ENCODE measurements at places on chromosomes 7 and 10. TPM values are rescaled to one million over a fixed set of nuclear protein-coding genes. Genes with fewer than 3 reads are reported as not detected.

GRCh38 chr7:25389489-25390106 lies 161.3 kb upstream of the NPVF start:
- no peaks in the 10 kb centered on the region for H3K4me1 ChIP-seq
- no peak overlapping the region for H3K4me3 ChIP-seq
- H3K27ac ChIP-seq = no peak overlapping the region
- H3K27me3 ChIP-seq = no peaks in the 10 kb centered on the region

GRCh38 chr7:151141855-151142685 lies 25.4 kb downstream of the GBX1 start:
- H3K4me3 ChIP-seq = no peak overlapping the region
- H3K36me3 ChIP-seq = peaks cover 73% of the 10 kb centered on the region
- DNase-seq = no peak
- H3K27me3 ChIP-seq = no peaks in the 10 kb centered on the region

GRCh38 chr7:107318523-107319160 lies 149.8 kb downstream of the HBP1 start:
- no peaks in the 10 kb centered on the region for H3K27me3 ChIP-seq
- no peak for DNase-seq
- peaks cover 5% of the 10 kb centered on the region for H3K36me3 ChIP-seq
- H3K4me3 ChIP-seq = no peak overlapping the region
- H3K27ac ChIP-seq = no peak overlapping the region
- H3K4me1 ChIP-seq = no peaks in the 10 kb centered on the region

DNA sequence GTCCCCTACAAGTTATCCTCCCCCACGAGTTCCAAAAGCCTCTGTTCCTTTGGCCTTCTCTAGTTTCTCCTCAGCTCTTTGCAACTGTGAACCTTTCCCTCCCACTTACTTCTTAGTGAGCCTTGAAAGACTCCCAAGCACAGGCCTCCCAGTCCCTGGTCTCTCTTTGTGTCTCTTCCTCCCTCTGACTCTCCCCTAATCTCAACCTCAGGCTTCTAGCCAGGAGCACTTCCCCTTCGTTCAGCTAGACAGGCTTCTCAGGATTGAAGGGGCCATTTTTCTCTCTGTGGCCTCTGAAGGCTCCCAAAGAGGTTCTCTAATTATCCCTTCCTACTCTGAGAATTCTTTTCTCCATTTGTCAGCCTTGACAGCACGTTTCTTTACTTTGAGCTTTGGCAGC lies 50.2 kb upstream of the PHYHIPL start:
- H3K27me3 ChIP-seq = no peaks in the 10 kb centered on the region
- H3K4me3 ChIP-seq = no peak overlapping the region
- H3K4me1 ChIP-seq = no peaks in the 10 kb centered on the region
- no peak overlapping the region for H3K27ac ChIP-seq
- no peak for DNase-seq
- no peaks in the 10 kb centered on the region for H3K36me3 ChIP-seq

GRCh38 chr10:128043259-128044045 lies 82.8 kb downstream of the MKI67 start:
- H3K4me1 ChIP-seq = peaks cover 22% of the 10 kb centered on the region
- H3K36me3 ChIP-seq = no peaks in the 10 kb centered on the region
- H3K27me3 ChIP-seq = no peaks in the 10 kb centered on the region
- no peak overlapping the region for H3K27ac ChIP-seq
- DNase-seq = no peak

GRCh38 chr10:11895108-11895466 lies 71.9 kb downstream of the PROSER2 start:
- no peak overlapping the region for H3K27ac ChIP-seq
- H3K4me1 ChIP-seq = peaks cover 3% of the 10 kb centered on the region
- no peaks in the 10 kb centered on the region for H3K36me3 ChIP-seq
- no peak overlapping the region for H3K4me3 ChIP-seq

- H3K27me3 ChIP-seq = no peaks in the 10 kb centered on the region
- DNase-seq = peak; percentile 90
- H3K27ac ChIP-seq = peak overlapping the region; percentile 94
- H3K4me1 ChIP-seq = peaks cover 52% of the 10 kb centered on the region
Measured at GRCh38 chr10:132418527-132419416, 21.8 kb downstream of the PWWP2B start.

DNA sequence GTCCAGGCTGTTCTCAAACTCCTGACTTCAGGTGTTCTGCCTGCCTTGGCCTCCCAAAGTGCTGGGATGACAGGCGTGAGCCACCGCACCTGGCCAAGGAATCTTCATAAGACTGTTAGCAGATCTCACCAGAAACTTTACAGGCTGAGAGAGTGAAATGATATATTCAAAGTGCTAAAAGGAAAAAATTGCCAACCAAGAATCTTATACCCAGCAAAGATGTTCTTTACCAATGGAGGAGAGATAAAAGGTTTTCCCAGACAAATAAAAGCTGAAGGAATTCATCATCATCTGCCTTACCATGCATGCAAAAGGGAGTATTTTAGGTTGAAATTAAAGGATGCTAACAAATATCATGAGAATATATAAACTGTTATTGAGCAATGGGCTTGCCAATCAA lies 23.6 kb downstream of the GIMAP7 start:
- H3K27ac ChIP-seq = no peak overlapping the region
- no peaks in the 10 kb centered on the region for H3K27me3 ChIP-seq
- no peaks in the 10 kb centered on the region for H3K4me1 ChIP-seq
- no peaks in the 10 kb centered on the region for H3K36me3 ChIP-seq
- no peak overlapping the region for H3K4me3 ChIP-seq

DNA sequence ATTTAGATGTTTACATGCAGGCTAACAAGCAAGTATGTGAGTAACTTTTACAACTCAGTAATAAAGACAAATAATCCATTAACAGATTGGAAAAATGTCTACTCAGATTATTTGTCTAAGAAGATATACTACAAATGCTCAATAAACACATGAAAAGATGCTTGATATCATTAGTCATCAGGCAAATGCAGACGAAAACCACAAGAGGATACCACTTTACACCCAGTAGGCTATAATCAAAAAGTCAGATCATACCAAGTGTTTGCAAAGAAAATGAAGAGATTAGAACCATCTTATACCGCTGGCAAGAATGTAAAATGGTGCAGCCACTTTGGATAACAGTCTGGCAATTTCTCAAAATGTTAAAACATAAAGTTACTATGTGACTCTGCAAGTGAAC lies 84.1 kb downstream of the MALSU1 start:
- H3K4me1 ChIP-seq = no peaks in the 10 kb centered on the region
- no peak overlapping the region for H3K4me3 ChIP-seq
- H3K27me3 ChIP-seq = no peaks in the 10 kb centered on the region
- H3K36me3 ChIP-seq = no peaks in the 10 kb centered on the region

DNA sequence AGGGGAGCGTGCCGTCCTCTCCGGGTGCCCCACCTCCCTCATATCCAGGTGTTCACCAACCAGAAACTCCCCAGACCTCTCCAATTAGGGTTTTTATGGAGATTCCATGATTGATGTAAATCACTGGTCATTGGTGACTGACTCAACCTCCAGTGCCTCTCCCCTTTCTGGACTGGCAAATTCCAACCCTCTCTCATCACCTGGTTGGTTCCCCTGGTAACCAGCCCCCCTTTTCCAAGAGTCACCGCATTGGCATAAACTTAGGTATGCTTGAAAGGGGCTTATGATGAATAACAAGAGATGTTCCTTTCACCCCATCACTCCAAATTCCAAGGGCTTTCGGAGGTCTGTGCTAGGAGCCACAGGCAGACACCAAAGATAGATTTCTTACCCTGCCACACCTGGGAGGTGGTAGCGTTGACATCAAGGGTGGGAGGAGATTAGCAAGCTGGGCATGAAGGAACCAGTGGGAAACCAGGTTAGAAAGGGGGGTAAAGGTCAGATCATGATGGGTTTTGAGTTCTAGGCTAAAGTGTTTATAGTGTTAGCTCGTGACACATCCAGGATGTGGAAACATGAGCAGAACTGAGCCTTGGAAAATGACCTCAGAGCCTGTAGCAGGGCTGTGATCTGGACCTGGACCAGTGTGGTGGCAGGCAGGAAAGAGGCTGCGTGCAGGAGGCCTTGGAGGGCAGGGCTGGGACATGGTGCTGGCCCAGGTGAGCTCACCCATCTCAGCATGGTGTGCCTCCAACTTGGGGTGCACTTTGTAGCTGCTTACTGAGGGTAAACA lies 45.1 kb downstream of the CAMK1D start:
- no peak overlapping the region for H3K4me3 ChIP-seq
- no peak for DNase-seq
- H3K4me1 ChIP-seq = peaks cover 3% of the 10 kb centered on the region
- H3K27ac ChIP-seq = no peak overlapping the region

CARD11 gene
- total RNA-seq = 5.8 TPM

DNA sequence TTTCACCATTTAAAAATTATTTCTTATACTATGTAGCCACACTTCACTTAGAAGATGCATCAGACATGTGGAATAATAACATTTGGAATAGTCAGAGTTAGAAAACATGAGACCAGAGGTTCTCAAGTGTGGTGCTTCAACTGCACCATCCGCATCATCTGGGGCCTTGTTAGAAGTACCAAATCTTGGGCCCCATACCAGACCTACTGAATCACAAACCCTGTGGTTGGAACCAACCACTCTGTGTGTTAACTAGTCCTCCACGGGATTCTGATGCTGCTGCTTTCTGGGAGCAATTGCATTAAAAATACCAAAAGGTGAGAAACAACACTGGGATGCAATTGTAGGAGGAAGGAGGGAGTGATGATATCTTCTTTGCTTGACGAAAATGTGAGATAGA lies 125.2 kb downstream of the GNAT3 start:
- H3K4me1 ChIP-seq = no peaks in the 10 kb centered on the region
- no peak overlapping the region for H3K27ac ChIP-seq
- H3K36me3 ChIP-seq = no peaks in the 10 kb centered on the region
- DNase-seq = no peak
- H3K4me3 ChIP-seq = no peak overlapping the region
- H3K27me3 ChIP-seq = no peaks in the 10 kb centered on the region

DNA sequence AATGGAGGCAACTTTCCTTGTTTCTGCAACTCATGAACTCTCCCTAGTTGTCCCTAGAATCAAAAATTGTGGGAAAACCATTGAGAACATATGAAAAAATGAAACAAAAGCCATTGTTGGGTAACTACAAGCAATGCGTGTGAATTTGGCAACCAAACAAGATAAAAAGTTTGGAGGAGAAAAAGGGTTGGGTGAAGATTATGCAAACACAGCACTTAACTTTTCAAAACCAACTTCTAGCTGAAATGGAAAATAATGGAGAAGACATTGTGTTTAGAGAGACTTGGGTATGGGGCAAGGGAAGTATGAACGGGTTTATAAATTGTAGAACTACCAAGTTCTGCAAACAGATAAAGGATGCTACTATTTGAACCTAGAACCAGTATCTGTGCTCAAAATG lies 89.0 kb upstream of the SVIL start:
- no peak overlapping the region for H3K27ac ChIP-seq
- H3K36me3 ChIP-seq = no peaks in the 10 kb centered on the region
- no peak overlapping the region for H3K4me3 ChIP-seq

- H3K36me3 ChIP-seq = no peaks in the 10 kb centered on the region
- DNase-seq = no peak
- no peak overlapping the region for H3K4me3 ChIP-seq
Measured at GRCh38 chr10:102752934-102753664, 9.4 kb downstream of the WBP1L start.

GRCh38 chr10:121708728-121709674 lies 110.8 kb upstream of the FGFR2 start:
- no peaks in the 10 kb centered on the region for H3K4me1 ChIP-seq
- H3K36me3 ChIP-seq = no peaks in the 10 kb centered on the region
- no peak overlapping the region for H3K4me3 ChIP-seq
- DNase-seq = no peak
- H3K27ac ChIP-seq = no peak overlapping the region
- H3K27me3 ChIP-seq = peaks cover 9% of the 10 kb centered on the region

DNA sequence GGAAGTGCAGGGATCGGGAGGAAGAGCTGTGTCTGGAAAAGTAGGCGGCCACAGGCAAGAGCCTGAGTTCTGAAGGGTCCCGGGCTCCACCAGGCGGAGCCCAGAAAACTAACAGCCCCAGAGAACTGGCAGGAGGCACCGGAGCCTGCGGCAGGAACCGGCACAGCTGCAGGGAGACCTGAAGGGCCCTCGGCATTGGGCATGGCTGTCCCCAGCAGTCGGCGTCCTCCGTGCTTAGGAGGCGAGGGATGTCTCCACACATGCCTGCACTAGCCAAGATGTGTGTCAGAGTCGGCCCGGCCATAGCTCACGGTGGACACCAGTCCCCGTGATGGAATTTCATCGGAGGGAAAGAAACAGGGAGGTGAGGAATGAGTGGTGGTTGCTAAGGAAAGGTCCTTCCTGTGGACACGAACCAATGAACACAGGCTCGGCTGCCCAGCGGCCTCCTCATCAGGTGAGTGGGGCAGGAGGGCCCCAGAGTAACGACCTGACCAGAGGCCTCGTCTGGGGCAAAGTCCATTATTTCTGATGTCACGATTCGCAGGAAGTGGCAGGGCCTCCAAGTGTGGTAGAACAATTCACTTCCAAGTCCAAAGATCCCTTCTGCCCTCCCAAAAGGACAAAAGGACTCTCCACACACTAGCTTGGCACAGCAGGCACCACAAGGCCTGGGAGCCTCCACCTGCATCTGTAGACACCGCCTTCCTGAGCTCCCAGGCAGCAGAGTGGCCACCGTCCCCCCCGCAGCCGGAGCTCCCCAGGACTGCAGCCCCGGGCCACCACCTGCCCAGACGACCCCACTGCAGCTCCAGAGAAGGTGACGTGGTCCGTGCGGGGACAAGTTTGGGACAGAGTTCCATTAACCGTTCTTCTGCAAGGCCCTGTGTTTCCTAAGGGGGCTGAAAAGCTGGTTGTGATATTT lies 444.2 kb downstream of the PTPRN2 start:
- no peaks in the 10 kb centered on the region for H3K4me1 ChIP-seq
- H3K36me3 ChIP-seq = no peaks in the 10 kb centered on the region
- no peak overlapping the region for H3K4me3 ChIP-seq
- no peak for DNase-seq
- no peaks in the 10 kb centered on the region for H3K27me3 ChIP-seq

AKR1C8 gene
- total RNA-seq = 0.55 TPM

DNA sequence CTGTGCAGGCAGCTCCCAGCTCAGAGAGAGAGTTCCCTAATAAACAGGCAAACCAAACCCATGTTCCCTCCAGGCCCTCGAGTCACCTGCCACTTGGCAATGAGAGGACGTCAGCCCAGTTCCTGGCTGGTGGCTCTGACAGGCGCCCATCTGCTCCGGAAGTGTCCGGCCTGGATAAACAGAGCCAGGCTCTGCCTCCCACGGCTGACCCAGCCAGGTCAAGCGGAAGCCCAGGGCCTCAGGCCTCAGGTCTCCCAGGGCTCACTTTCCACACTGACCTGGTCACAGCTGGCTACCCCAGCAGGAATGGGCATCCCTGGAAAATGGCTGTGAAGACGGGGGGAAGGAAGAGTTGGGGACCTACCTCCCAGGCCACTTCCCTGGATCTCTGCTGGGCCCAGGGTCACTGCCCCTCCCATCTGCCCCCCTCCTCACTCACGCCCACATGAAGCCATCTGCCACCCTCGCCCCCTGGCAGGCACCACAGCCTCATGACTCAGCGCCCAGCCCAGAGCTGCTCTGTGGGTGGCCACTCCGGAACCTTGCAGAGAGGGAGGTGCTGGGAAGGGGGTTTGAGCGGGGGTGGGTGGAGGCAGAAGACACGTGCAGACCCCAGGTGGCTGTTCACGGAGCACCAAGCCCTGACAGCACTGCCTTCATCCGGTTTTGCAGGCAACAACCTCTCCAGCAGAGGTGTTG lies 37.4 kb upstream of the DUSP5 start:
- no peak overlapping the region for H3K27ac ChIP-seq
- DNase-seq = no peak
- no peak overlapping the region for H3K4me3 ChIP-seq
- no peaks in the 10 kb centered on the region for H3K27me3 ChIP-seq

PKD2L1 gene
- total RNA-seq = 2.1 TPM

All from upper lobe of right lung (tissue), 1 donor.